AG09309 (cell line): ENCODE measurements at places on chromosomes 6 and 20.

DNA sequence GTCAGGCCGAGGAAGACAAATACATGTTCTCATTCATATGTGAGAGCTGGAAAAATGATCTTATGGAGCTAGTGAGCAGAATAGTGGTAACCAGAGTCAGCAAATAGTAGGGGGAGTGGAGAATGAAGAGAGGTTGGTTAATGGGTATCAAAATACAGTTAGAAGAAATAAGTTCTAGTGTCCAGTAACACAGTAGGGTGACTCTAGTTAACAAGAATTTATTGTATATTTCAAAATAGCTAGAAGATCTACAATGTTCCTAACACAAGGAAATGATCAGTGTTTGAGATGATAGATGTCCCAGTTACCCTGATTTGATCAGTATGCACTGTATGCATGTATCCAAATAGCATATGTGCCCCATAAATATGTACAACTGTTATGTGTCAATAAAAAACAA lies 128.4 kb downstream of the BCKDHB start:
- DNase-seq = no peak

- no peak for DNase-seq
These were observed 4.8 kb downstream of the FBXO5 start for GRCh38 chr6:152978058-152978457.

DNA sequence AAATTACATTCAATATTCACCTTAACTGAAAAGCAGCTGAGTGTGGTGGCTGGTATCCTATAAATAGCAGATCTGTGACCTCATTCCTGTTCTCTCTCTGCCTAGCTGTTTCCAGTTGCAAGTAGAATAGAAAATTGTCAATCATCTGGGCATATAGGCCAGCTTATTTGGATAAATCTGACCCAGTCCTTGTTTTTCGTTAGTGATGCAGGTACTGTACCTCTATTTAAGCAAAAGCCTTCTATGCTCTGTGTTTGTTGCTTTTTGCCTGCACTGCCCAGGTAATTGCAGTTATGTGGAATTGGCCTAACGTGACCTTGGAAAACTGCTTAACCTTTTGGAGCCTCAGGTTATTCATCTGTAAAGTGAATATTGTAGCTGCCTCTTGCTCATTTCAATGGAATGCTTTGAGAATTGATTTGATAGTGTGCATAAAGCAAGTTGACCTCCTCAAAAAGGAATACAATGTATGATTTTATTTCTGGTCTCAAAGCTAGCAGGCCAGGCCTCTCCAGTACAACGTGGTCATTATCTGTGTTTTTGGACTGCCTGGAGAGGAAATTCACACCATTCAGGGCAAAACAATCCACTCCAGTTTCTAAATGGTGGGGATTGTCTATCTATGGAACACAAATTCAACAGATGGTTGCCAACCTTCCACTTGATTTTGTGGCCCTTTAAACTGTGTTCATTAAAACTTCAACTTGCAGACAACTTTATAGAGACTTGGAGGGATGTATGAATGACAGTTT lies 508.7 kb upstream of the CITED2 start:
- no peak for DNase-seq

DNA sequence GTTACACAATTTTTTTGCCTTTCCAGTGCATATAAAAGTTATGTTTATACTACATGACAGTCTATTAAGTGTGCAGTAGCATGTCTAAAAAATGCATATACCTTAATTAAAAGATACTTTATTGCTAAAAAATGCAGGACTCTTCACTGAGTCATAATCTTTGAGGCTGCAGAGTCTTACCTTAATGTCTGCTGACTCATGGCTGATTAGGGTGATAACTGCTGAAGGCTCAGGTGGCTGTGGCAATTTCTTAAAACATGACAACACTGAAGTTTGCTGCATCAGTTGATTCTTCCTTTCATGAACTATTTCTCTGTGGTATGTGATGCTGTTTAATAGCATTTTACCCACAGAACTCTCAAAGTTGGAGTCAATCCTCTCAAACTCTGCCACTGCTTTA lies 19.1 kb downstream of the ZSCAN23 start:
- DNase-seq = no peak

- DNase-seq = no peak
These were observed 108.3 kb upstream of the RNF24 start for GRCh38 chr20:4123537-4124235.
